ENCODE measurements at places on chromosomes 6 and 20. TPM values are rescaled to one million over a fixed set of nuclear protein-coding genes. Genes with fewer than 3 reads are reported as not detected.
A peak's percentile ranks its signal among the peaks of the same experiment; 100 is the strongest.

Gene DNMT3B
- 2.4 TPM for polyA plus RNA-seq

Gene KCNB1
- 0.82 TPM for polyA plus RNA-seq

- peaks cover 22% of the 10 kb centered on the region for H3K4me1 ChIP-seq
- no peak overlapping the region for H3K4me3 ChIP-seq
- no peak overlapping the region for H3K27ac ChIP-seq
- no peak for DNase-seq
- no peaks in the 10 kb centered on the region for H3K36me3 ChIP-seq
Measured at GRCh38 chr6:33798343-33798848, 5.4 kb downstream of the MLN start.

DNA sequence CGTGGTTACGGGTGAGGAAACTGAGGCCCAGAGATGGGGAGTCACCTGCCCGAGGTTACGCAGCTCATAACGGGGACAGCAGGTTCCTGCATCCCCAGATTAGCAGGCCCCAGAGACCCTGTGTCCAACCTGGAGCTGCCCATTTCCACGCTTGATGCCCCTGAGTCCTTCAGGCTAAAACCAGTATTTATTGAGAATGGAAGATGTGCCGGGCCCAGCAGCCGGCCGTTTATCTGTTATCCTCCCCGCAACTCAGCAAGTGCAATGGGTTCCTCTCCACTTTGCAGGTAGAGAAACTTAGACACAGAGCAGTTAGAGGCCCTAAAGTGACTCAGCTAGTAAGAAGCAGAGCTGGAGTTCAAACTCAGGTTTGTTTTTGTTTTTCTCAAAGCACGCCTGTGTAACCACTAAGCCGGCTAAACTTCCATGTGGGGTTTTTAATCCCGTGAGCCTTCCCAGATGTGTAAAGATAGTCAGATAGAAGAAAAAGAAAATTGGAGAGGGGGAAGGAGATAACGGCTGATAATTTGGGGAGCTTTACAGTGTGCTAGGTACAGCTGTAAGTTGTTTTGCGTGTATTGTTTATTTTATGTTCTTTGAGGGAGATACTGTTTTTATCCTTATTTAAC is 775 bp downstream of the PFDN4 start:
- DNase-seq: peak; percentile 50
- peaks cover 5% of the 10 kb centered on the region for H3K4me1 ChIP-seq
- H3K4me3 ChIP-seq: peak overlapping the region; percentile 97
- no peaks in the 10 kb centered on the region for H3K36me3 ChIP-seq
- peak overlapping the region; percentile 98 for H3K27ac ChIP-seq

GRCh38 chr6:73675466-73676098 is 20.4 kb upstream of the CD109 start:
- no peaks in the 10 kb centered on the region for H3K36me3 ChIP-seq
- H3K27ac ChIP-seq: no peak overlapping the region
- no peaks in the 10 kb centered on the region for H3K27me3 ChIP-seq
- H3K4me1 ChIP-seq: no peaks in the 10 kb centered on the region

Gene TTBK1
- 0.91 TPM for polyA plus RNA-seq

GRCh38 chr6:146876271-146877151 is 277.7 kb downstream of the ADGB start:
- H3K36me3 ChIP-seq: no peaks in the 10 kb centered on the region
- no peak overlapping the region for H3K4me3 ChIP-seq
- H3K27me3 ChIP-seq: no peaks in the 10 kb centered on the region
- peaks cover 27% of the 10 kb centered on the region for H3K4me1 ChIP-seq
- H3K27ac ChIP-seq: peak overlapping the region; percentile 61
- no peak for DNase-seq

GRCh38 chr20:698276-698675 is 22.7 kb upstream of the SCRT2 start:
- H3K4me1 ChIP-seq: no peaks in the 10 kb centered on the region
- H3K36me3 ChIP-seq: no peaks in the 10 kb centered on the region
- H3K27ac ChIP-seq: no peak overlapping the region
- H3K4me3 ChIP-seq: no peak overlapping the region
- DNase-seq: no peak

DNA sequence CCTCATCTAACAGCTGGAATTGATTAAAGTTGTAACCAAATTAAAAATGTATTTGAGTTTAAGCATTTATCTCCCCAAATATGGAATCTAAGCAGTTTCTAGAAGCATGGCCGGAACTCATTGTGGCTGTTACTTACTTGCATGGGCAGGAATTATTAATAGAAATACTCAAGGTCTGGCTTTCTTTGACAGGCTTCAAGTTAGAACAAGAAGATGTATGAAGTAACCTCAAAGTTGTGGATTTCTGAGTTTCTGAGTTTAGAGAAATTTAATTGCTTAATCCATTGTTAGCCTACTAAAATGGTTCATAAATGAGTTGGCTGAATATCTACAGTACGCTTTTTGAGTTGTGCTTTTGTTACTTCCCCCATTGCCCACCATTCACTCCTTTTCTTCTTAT is 7.7 kb downstream of the CARMIL1 start:
- no peaks in the 10 kb centered on the region for H3K27me3 ChIP-seq
- H3K4me3 ChIP-seq: no peak overlapping the region
- no peak overlapping the region for H3K27ac ChIP-seq
- H3K36me3 ChIP-seq: no peaks in the 10 kb centered on the region

Gene SSR1
- 50.7 TPM for polyA plus RNA-seq

Gene TREM2
- polyA plus RNA-seq: not detected

Gene RAB32
- 36.9 TPM for polyA plus RNA-seq

Gene MCCD1
- not detected for polyA plus RNA-seq

- no peak for DNase-seq
- H3K27me3 ChIP-seq: no peaks in the 10 kb centered on the region
- H3K27ac ChIP-seq: peak overlapping the region; percentile 76
- no peaks in the 10 kb centered on the region for H3K36me3 ChIP-seq
Measured at GRCh38 chr20:48558906-48559305, 268.9 kb downstream of the PREX1 start.

Gene PNLDC1
- not detected for polyA plus RNA-seq

DNA sequence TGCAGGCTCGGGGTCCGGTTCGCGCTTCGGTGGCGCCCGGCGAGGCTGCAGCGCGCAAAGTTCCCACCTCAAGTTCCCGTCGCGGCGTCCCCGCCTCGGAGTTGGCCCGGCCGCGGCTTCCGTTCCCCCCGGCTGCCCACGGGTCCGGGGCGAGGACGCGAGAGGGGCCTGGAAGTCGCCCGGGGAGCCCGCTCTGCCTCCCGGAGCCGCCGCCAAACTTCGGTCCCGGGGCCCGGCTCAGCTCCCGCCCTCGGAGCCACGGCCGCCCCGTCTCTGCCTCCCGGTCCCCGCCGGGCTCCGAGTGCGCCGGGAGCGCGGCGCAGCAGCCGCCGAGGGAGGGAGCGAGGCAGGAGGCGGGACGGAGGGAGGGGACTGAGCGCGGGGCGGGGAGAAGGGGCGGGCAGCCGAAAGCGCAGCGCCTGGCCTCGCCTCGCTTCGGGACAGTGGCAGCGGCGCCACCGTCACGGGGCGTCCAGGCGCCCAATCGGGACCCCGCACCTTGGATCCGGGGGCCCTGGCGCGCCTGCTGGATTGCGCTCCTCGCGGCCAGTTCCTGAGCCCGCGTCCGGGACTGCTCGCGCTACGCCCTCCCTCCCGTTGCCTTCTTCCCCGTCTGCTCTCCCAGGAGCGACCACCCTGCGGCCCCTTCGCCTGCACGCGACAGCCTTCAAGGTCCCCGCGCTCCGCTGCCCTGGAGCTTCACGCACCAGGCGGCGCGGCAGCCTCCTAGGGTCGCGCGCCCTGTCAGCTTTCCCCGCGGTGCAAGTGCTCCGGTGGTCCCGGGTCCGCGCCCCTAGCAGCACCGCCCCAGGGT is at the start of gene KCNG1:
Gene KCNG1 (minus strand): TSS at position 305 of the 814 bp plus-strand sequence. CDS start 12,769 bp downstream, outside the sequence.
- H3K36me3 ChIP-seq: no peaks in the 10 kb centered on the region
- peaks cover 43% of the 10 kb centered on the region for H3K4me1 ChIP-seq
- peak within 1 kb of the TSS; percentile 66 for H3K4me3 ChIP-seq

- no peak for DNase-seq
- H3K4me3 ChIP-seq: no peak overlapping the region
- no peaks in the 10 kb centered on the region for H3K36me3 ChIP-seq
- peak overlapping the region; percentile 37 for H3K27ac ChIP-seq
- H3K27me3 ChIP-seq: no peaks in the 10 kb centered on the region
Measured at GRCh38 chr6:112469306-112469705, 122.2 kb downstream of the RFPL4B start.

GRCh38 chr6:16322666-16323312 is 84.4 kb downstream of the GMPR start:
- peaks cover 13% of the 10 kb centered on the region for H3K36me3 ChIP-seq
- no peak for DNase-seq

Gene ARMH2
- polyA plus RNA-seq: not detected

Gene BNIP5
- polyA plus RNA-seq: not detected

Gene CST1
- polyA plus RNA-seq: not detected

Gene TDP2
- 20.0 TPM for polyA plus RNA-seq

GRCh38 chr20:32984631-32985354 is 19.4 kb downstream of the SUN5 start:
- H3K4me1 ChIP-seq: no peaks in the 10 kb centered on the region
- no peak overlapping the region for H3K4me3 ChIP-seq
- no peak for DNase-seq

DNA sequence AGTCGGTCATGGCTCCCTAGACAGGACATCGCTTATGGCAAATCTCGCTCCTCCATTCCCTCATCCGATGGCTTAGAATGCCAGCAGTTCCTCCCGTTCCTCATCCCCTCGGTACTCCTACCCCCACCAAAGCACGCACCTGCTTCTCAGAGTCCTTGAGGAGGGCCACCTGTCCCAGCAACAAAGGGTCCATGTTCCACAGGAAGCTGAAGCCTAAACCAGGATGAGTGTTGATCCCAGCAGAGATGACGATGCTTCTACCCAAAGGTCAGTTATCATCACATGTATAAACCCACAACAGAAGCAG is 111.2 kb downstream of the THBS2 start:
- no peak overlapping the region for H3K27ac ChIP-seq
- DNase-seq: no peak
- no peaks in the 10 kb centered on the region for H3K36me3 ChIP-seq
- no peak overlapping the region for H3K4me3 ChIP-seq

Gene CST7
- polyA plus RNA-seq: 0.08 TPM

DNA sequence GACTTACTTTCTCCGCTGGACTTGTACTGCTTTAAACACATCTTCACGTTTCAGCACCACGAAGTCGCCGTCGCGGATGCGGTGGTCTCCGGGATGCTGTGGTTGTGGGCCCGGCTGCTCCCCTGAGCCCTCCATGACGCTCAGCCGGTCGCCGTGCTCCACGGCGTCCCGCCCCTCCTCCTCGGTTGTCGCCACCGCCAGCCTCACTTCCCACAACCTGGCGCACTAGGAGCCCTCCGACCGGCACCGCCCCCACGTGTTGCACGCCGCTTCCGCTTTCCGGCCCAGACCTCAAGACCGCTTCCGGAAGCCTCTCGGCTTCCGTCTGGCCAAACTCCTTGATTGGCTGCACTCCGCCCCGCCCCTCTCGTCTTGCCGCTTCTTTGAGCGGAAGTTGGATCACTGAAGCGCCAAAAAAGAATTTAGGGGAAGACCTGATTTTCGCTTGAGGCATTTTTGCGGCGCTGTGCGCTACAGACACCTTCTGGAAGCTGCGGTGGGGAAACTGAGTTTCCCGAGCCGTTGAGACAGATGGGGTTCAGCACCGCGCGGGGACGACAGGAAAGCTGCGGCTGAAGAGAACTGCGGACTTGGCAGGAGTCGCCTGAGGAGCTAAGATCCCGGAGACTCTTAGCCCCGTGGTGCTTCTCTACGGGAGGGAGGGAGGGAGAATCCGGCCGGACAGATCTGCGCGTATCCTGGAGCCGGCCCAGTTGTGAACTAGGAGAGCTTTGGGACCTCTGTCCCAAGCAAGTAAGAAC is at the start of the genes MCM8 and TRMT6:
Gene MCM8 (plus strand): TSS at position 382 of the 761 bp plus-strand sequence. CDS start 1,364 bp downstream, outside the sequence.
Gene TRMT6 (minus strand): TSS at position 263 of the 761 bp plus-strand sequence. CDS start 128 bp downstream, at position 135.
- peak; percentile 91 for DNase-seq
- H3K4me3 ChIP-seq: peak within 1 kb of the TSS; percentile 97
- peak within 1 kb of the TSS; percentile 76 for H3K27ac ChIP-seq
- peaks cover 11% of the 10 kb centered on the region for H3K4me1 ChIP-seq

DNA sequence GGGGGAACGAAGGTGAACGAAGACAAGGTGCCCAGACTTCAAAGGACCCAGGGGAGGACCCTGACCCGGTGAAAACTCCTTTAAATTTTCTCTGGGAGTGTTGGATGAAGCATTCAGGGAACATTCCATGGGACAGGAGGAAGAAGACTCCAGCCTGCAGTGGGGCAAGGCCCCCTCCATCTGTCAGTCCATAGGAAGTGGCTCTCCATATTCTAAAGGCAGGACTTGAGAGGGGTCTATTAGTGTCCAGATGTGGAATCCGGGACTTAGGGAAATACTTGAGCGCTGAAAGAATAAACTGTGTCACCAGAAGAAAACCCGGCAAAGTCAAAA is 3.2 kb upstream of the BPIFA2 start:
- peaks cover 30% of the 10 kb centered on the region for H3K27me3 ChIP-seq
- no peak overlapping the region for H3K27ac ChIP-seq
- H3K4me1 ChIP-seq: no peaks in the 10 kb centered on the region
- no peak overlapping the region for H3K4me3 ChIP-seq

Gene MEP1A
- not detected for polyA plus RNA-seq

Gene NNAT
- 6.7 TPM for polyA plus RNA-seq

DNA sequence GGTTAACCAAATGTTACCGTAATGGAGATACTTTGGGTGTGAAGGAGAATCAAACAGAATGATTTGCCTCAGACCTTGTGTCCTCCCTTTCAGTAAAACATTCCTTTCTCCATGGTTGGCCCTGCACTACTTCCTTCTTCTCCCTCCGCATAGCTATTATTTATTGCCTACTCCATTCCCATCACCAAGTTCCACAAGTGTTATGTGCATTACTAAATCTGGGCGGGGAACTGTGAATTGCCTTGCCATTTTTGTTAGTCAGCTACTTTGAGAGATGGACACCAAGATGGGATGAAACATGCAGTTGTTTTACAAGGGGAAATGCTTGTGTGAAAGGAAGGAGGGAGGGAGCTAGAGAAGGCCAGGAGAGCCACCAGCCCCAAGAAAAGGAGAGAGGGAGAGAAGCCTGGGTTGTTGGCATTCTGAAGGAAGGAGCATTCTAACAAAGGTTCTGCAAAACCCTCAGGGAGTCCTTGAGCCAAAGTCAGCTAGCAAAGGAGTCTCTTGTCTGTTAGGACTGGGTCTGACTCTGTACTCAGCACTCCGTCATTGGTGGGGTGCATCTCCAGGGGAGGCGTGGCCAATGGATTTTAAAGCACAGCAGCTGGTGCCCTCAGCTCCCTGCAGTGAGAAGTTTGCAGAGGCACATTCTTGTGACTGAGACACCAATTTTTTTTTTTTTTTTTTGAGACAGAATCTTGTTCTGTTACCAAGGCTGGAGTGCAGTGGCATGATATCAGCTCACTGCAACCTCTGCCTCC is 83.6 kb upstream of the CHD6 start:
- H3K4me1 ChIP-seq: no peaks in the 10 kb centered on the region
- no peak overlapping the region for H3K4me3 ChIP-seq
- no peak overlapping the region for H3K27ac ChIP-seq
- no peaks in the 10 kb centered on the region for H3K27me3 ChIP-seq
- no peaks in the 10 kb centered on the region for H3K36me3 ChIP-seq

Gene FABP7
- not detected for polyA plus RNA-seq

GRCh38 chr6:130515306-130515705 is 149.5 kb downstream of the TMEM200A start:
- H3K4me1 ChIP-seq: no peaks in the 10 kb centered on the region
- no peaks in the 10 kb centered on the region for H3K27me3 ChIP-seq
- H3K27ac ChIP-seq: no peak overlapping the region
- DNase-seq: no peak
- H3K36me3 ChIP-seq: no peaks in the 10 kb centered on the region

Gene PERP
- not detected for polyA plus RNA-seq

GRCh38 chr6:74549746-74550145 is 656.1 kb downstream of the COL12A1 start:
- no peak for DNase-seq
- H3K4me1 ChIP-seq: no peaks in the 10 kb centered on the region
- H3K27ac ChIP-seq: no peak overlapping the region
- no peaks in the 10 kb centered on the region for H3K27me3 ChIP-seq

Gene ZNF391
- 1.1 TPM for polyA plus RNA-seq

Gene AKAP12
- 46.5 TPM for polyA plus RNA-seq
